H1 (cell line): ENCODE measurements at places on chromosomes 12 and 14. TPM values are rescaled to one million over a fixed set of nuclear protein-coding genes. Genes with fewer than 3 reads are reported as not detected.

GRCh38 chr12:402029-402389 is 565 bp downstream of the CCDC77 start:
- DNase-seq, result no peak

- no peak for DNase-seq
Measured at GRCh38 chr12:103969391-103969790, 3.7 kb downstream of the TDG start.

- DNase-seq, result no peak
Measured at GRCh38 chr14:97248973-97249372, 451.8 kb downstream of the VRK1 start.

GRCh38 chr14:25080682-25081081 is 30.7 kb upstream of the STXBP6 start:
- DNase-seq, result no peak

DNA sequence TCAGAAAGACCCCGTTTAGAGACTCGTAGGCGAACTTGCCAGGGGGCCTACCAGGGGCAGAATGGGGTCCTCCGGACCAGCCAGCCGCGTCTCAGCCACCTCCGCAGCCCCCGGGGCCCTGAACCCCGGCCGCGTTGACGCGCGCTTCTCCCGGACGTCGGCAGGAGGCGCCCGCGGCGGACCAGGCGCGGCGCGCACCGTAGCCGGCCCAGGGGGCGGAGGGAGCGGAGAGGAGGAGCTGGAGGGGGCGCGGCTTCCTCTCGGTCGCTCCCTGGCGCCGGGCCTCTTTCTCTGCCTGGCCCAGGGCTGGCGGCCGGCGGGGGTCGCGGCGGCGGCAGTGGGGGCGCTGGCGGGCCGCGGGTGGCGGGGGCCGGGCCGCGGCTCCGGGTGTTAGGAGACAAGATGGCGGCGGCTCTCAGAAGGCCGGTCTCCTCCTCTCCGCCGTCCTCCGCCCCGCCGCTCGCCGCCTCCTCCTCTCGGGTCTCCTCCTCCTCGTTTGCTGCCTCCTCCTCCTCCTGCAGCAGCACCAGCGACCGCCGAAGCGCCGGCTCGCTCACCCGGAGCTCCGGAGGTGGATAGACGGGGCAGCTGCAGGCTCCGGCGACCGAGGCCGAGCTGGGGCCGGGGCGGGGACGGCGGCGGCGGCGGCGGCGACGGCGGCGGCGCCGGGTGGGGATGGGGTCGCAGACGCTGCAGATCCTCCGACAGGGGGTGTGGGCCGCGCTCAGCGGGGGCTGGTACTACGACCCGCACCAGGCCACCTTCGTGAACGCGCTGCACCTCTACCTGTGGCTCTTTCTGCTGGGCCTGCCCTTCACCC is at the start of gene PCNX1:
TSS of gene PCNX1 (plus strand) at position 284 of the 820 bp plus-strand sequence. CDS start at position 676, 392 bp downstream.
- DNase-seq, result peak; percentile 64

DNA sequence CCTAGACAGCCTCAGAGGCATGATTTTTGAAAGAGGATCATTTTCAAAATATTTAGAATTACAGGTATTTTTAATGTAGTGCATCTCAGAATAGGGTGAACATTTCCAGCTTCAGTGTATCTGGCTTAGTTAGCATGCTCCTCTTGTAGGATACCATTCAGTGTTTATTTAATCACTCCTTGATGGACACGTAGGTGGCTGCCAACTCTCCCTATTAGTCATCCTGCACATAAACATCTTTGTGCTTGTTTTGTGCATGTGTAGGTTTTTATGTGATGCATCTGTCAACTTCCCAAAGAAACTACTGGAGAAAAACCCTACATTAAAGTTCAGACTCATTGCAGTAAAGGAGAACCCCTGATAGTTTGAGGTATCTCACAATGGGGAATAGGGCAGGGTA is 52.5 kb upstream of the RBM19 start:
- DNase-seq, result no peak

GRCh38 chr12:58395470-58395869 is 454.1 kb downstream of the ATP23 start:
- no peak for DNase-seq

DNA sequence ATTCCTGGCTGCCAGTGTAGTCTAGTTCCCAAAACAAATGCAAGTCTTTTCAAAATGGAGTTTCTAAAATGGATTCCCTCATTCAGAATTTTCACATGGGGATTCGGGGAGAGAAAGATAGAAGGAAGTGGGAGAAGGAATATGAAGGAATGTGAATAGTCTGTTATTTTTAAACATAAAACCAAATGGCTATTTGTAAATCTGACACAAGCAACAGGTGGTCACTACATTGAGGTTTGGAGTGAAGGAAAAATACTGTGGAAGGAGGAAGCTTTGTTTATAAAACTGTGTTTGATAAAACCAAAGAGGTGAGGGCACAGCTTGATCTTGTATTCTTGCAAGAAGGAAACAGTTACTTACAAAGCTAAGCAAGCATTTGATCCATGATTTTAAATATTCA is 65.3 kb upstream of the KCNJ8 start:
- no peak for DNase-seq

DNA sequence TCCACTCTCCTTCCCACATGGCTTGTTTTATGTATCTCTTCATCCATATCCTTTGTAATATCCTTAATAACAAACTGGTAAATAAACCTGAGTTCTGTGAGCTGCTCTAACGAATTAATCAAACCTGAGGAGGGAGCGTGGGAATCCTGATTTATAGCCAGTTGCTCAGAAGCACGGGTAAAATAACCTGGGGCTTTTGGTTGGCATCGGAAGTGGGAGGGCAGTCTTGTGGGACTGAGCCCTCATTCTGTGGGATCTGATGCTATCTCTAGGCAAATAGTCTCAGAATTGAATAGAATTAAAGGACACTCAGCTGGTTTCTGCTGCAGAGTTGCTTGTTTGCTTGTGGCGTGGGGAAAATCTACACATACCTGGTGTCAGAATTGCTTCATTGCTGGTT is 17.5 kb upstream of the LDHB start:
- no peak for DNase-seq

DNA sequence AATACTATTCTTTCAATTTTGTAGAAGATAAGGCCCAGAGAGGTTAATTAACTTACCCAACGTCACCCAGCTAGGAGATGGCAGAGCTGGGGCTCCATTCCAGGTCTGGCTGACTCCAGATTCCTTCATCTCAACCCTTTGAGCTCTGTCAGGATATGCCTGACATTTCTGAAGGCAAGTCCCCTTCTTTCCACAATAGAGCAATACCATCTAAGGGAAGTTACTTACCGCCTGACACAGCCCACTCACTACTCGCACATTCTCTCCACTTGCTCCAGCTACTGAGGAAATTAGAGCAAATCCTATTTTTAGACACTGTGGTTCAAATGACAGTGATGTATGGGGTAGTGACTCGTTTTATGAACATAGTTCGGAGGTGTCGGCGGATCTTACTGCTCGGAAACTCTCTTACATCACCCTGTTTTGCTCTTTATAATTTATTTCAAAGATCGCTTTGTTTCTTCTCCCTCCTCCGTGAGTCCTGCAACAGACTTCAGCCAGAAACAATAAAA is 2.0 kb upstream of the WSCD2 start:
- DNase-seq, result no peak

GRCh38 chr12:26770239-26771070 is 62.5 kb downstream of the ITPR2 start:
- no peak for DNase-seq

GRCh38 chr12:4283512-4284255 is 10.1 kb downstream of the CCND2 start:
- DNase-seq, result no peak

- no peak for DNase-seq
Measured at GRCh38 chr12:18496156-18496555, 234.8 kb downstream of the PIK3C2G start.

- no peak for DNase-seq
Measured at GRCh38 chr12:54840244-54840865, 14.0 kb upstream of the MUCL1 start.

GRCh38 chr12:5377997-5378592 is 53.8 kb upstream of the NTF3 start:
- DNase-seq, result no peak

GRCh38 chr12:76462668-76463224 is 96.8 kb downstream of the OSBPL8 start:
- no peak for DNase-seq

DNA sequence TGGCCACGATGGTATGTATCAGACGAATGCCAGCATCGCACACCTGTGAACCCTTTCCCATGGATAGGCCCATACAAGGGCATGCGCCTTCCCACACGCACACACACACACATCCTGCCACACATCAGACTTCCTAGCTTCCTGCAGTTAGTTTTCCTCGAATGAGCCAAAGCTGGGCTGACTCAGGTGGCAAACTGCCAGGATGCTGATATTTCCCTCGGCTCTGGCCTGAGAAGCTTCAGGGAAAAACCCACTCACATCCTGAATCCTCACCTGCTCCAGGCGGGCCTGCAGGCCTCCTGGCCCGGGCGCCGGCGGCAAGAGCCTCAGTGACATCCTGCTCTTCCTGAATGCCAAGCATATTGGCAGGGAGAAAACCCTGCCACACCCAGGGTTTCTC is 22.4 kb downstream of the CALM1 start:
- DNase-seq, result no peak

- no peak for DNase-seq
Measured at GRCh38 chr12:123390498-123391426, 6.8 kb downstream of the KMT5A start.

- peak; percentile 78 for DNase-seq
Measured at GRCh38 chr12:31682136-31682962, 22.9 kb downstream of the ETFBKMT start.

- DNase-seq, result no peak
Measured at GRCh38 chr14:66237741-66238140, 248.4 kb upstream of the CCDC196 start.

- DNase-seq, result no peak
Measured at GRCh38 chr14:98301681-98302080, 970.3 kb downstream of the BCL11B start.

DNA sequence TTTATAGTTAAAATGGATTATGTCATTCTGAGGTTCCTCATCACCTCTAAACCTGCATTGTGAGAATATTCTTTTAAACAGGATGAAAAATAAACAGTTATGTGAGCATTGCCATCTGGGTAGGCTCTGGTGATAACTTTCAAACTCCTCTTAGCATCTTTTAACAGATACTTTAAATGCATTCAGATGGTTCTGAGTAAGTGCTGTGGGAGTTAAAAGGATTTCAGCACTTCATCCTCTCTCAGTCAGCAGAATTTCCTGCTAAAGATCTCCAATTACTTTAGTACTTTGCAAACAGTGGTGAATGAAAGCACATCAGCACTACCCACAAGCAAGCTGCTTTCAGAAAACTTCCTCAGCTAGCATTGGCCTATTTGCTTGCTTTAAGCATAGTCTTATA is 59.3 kb upstream of the TMTC1 start:
- no peak for DNase-seq

- DNase-seq, result no peak
Measured at GRCh38 chr12:52022841-52023181, 16.1 kb downstream of the TAMALIN start.

DNA sequence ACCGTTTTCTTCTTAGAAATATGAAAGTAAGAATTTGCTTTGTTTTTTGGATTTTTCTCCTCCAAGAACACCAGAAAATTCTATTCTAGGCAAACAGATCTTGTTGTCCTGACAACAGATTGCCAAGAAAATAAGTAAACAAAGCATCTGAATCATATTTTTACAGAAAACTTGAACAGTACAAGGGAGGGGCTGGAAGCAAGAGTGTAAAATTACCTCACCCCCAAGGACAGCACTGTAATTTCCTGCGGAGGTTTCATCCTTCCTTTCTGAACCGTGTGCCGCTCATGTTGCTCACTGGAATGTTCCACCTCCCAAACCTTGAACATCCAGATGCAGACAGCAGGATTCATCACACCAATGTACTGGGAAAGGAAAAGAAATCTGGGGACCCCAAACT is 5.4 kb upstream of the CAMKK2 start:
- DNase-seq, result no peak

- DNase-seq, result no peak
Measured at GRCh38 chr12:29782285-29782870, 1.4 kb downstream of the TMTC1 start.

GRCh38 chr14:86613126-86613525 is 1083.2 kb downstream of the FLRT2 start:
- no peak for DNase-seq

DNA sequence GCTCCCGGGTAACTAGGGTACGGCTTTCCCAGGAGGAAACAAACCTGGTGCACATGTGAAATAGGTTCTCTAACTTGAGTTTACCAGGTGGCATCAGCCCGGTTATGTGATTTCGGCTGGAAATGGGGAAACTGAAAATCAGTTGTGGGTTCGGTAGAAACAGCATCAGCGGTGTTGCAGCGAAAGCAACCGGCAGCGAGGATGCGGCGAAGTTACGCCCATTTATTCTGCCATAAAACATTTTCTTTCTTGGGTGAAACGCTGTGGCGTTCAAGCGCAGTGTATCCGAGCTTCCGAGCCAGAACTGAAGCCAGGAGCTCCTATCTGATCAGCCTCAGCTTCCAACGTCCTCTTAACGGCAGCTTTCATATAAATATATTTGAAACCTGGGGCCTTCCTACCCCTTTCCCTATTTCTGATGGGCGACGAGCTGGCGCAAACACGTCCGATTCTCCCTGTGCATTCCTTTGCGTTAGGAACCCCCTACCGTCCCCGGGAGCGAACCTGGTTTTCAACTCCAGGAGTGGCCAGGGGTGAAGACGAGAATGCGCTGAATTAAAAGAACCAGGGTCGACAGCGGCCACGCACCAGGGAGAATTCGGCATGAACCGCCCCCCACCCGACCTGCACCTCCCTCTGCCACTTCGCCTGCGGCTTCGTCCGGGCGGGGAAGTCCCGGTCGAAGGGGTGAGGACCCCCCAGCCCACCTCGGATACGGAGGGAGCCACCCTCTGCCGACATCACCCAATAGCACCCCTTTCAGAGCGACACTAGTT is 1.6 kb downstream of the DPF3 start:
- DNase-seq, result no peak

METAP2 gene
- 18.8 and 41.3 TPM in 2 replicates for polyA plus RNA-seq

PTPN6 gene
- 16.3 and 22.6 TPM in 2 replicates for polyA plus RNA-seq

MYF6 gene
- 0.31 and 0.39 TPM in 2 replicates for polyA plus RNA-seq

KRT73 gene
- polyA plus RNA-seq, result not detected in 2 replicates

SERPINA9 gene
- polyA plus RNA-seq, result not detected in 2 replicates

RTL1 gene
- polyA plus RNA-seq, result 0.02 TPM in 1 of 2 replicates, not detected in the other

ITGA7 gene
- polyA plus RNA-seq, result 57.6 and 81.5 TPM in 2 replicates

LBHD2 gene
- 0.16 TPM in 1 of 2 replicates, not detected in the other for polyA plus RNA-seq

FAM186B gene
- polyA plus RNA-seq, result 0.12 and 0.13 TPM in 2 replicates

DNAAF2 gene
- 12.2 and 13.1 TPM in 2 replicates for polyA plus RNA-seq

SAMD4A gene
- polyA plus RNA-seq, result 2.4 and 3.8 TPM in 2 replicates

STXBP6 gene
- 6.0 and 9.4 TPM in 2 replicates for polyA plus RNA-seq

ABHD12B gene
- 3.9 and 4.0 TPM in 2 replicates for polyA plus RNA-seq

ASCL1 gene
- polyA plus RNA-seq, result 0.12 and 0.17 TPM in 2 replicates

RNASE7 gene
- not detected in 2 replicates for polyA plus RNA-seq

CLEC4A gene
- polyA plus RNA-seq, result 0.44 TPM in 1 of 2 replicates, not detected in the other

FITM1 gene
- polyA plus RNA-seq, result 0.53 and 0.80 TPM in 2 replicates

LRRK2 gene
- polyA plus RNA-seq, result 0.06 TPM in 1 of 2 replicates, not detected in the other
